Activated CD4-positive, alpha-beta T cell treated with anti-CD3 and anti-CD28 coated beads, Interleukin-2, amount 50 U/mL, for 16 hours (primary cell): ENCODE measurements at places on chromosomes 2 and 18.

- no peak for DNase-seq
Measured at GRCh38 chr2:101150306-101151145, 656 bp downstream of the TBC1D8 start.

DNA sequence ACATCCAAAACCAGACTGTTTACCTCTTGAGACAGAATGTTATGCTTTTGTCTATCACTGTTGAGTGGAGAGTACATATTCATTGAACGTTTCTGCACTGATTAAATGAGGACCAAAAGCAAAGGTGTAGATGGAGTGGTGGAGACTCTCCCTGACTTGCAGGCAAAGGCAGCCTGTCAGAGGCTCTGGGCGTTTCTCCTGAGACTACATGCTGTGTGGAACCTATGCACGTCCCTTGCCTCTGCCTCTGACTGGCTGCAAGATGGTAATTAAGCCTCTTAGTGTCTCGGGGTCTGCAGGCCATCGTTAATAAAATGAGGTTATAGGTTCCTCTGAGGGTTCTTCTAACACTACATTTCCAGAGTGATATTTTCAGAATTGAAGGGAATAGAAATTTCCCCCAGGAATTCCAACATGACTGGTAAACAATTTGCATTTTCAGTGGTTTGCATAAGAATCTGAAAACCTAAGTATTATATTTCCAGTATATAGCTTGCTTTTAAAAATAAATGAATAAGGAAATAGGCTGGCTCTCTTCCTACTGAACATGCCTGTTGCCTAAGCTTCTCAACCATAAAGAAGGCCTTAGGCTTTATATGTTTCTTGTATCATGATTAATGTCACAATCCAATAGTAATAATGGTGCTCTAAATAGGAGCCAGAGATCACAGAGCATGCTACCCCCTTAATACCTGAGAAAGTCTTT lies 107.4 kb downstream of the FTCDNL1 start:
- no peak for DNase-seq

GRCh38 chr2:172467382-172467781 lies 40.0 kb downstream of the ITGA6 start:
- no peak for DNase-seq

- no peak for DNase-seq
Measured at GRCh38 chr18:62384610-62385097, 59.5 kb downstream of the TNFRSF11A start.

- DNase-seq, result no peak
Measured at GRCh38 chr18:38067821-38068220, 502.2 kb upstream of the CELF4 start.
